SK-MEL-5 (cell line): ENCODE measurements at places on chromosomes 1 and 21.
A peak's percentile ranks its signal among the peaks of the same experiment; 100 is the strongest.

DNA sequence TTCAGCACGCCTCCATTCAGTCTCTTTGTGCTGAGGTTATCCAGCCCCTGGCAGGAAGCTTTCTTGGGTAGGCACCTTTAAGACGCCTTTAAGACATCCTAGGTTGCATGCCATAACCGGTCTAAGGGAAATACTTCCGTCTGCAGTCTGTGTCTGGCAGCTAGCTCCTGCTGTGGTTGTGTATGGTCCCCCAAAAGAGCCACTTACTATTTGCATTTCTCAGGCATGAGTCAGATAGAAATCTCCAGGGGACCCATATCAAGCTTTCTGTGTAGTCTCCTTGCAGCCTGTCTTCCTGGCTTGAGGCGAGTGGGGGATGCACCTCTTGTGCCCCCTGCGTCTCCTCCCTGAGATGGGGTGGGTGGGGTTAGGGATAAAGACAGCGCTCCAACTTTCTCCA is 10.0 kb upstream of the RYR2 start:
- DNase-seq: no peak

DNA sequence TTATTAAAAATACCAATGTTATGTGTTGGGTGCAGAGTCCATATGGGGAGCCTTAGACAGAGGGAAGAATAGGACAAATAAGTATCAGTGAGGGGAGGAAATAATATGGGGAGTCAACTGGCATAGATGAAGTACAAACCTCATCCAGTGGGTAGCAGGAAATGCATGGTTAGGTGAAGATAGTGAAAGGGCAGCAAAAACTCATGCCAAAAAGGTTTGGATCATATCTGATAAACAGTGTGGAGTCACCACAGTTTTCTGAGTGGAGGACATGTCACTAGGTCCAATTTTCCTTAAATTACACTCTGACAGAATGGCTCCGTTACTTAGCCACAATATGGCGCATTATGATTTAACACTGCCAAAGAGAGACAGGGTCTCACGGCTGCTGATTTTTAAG is 10.3 kb downstream of the DUSP23 start:
- no peak for DNase-seq

GRCh38 chr1:224867715-224868114 is 61.8 kb upstream of the DNAH14 start:
- no peak for DNase-seq

DNA sequence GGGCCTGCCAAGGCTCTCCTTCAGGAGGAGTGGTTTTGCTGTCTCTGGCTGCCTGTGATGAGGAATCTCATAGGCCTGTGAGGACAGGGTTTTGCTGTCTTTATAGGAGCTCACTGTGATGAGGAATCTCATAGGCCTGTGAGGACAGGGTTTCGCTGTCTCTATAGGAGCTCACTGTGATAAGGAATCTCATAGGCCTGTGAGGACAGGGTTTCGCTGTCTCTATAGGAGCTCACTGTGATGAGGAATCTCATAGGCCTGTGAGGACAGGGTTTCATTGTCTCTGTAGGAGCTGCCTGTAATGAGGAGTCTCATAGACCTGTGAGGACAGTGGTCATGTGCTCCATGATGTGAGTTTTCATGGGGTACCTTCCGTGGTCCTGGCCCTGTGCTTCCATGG is 29.0 kb downstream of the CLIC6 start:
- no peak for DNase-seq

GRCh38 chr1:72845381-72845780 is 563.0 kb upstream of the NEGR1 start:
- peak; percentile 24 for DNase-seq

GRCh38 chr1:156346636-156347035 is 8.3 kb downstream of the TSACC start:
- DNase-seq: no peak
